Mucosa of descending colon (tissue), 3 donors: ENCODE measurements at places on chromosomes 3 and 15.
A peak's percentile ranks its signal among the peaks of the same experiment; 100 is the strongest.

- DNase-seq, result no peak
These were observed 55.8 kb downstream of the TRPC1 start for GRCh38 chr3:142779591-142779990.

GRCh38 chr3:22115581-22115980, 364.6 kb upstream of the ZNF385D start:
- no peak for DNase-seq

GRCh38 chr3:77459926-77460325, 420.0 kb downstream of the ROBO2 start:
- no peak for DNase-seq

DNA sequence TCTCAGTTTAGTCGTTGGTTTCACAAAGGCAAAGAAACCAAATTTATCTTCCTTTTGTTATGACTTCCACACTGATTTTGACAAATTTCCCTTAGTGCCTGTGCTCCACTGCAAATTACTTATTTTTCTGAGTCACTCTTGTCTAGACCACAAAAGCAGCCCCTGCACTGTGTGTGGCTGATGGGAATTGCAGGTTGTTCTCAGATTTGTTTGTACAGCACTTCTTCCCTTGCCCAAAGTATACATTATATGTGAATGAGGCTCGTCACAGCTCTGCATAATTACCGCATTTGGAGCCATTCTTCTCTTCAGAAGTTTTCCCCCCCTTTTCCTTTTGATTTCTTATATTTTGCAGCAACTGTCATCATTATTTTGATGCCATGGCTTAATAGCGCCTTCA, 354.2 kb upstream of the IL12A start:
- DNase-seq, result no peak

DNA sequence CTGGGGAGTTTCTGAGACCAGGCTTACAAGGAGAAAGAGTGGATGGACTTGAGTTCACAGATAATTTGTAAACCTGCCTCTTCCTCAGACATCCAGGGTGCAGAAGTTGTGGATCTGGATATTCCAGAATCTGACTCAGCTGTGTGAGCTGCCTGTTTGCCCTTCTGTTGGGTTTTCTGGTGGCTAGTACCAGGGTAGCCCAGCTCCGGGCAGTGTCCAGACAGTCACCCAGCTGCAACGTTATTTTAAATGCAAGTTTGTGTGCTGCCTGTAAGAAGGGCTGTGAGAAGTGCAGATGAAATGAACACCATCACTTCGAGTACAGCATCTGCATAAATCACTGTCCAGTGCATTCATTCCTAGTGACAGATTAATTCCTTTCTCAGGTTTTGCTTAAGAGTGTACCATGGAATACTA, 1053.0 kb downstream of the TUSC7 start:
- DNase-seq, result no peak

- DNase-seq, result no peak
These were observed 344.2 kb upstream of the MCTP2 start for GRCh38 chr15:93887151-93887550.

- peak; percentile 2 for DNase-seq
These were observed 159.4 kb downstream of the KLF13 start for GRCh38 chr15:31485911-31486461.

GRCh38 chr3:126866175-126866759, 116.6 kb upstream of the PLXNA1 start:
- no peak for DNase-seq

DNA sequence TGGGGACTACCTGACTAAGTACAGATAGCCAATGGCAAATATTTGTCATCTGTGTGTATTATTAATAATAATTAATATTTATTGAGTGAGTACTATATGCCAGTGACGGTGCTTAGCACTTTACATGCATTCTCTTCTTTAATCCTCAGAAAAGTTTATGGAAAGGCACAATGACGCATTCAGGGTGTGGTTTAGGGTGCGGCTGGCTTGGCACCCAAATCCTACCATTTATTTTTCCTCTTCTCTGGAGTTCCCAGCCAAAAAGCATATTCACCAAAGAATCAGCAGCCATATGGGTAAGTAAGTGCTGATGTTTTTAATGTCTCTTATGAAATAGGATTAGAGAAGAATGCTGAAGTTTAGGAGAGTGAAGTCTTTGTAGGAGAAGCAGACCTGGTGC, 140.4 kb upstream of the TP63 start:
- no peak for DNase-seq

GRCh38 chr3:193944518-193944884, 191.4 kb upstream of the HES1 start:
- no peak for DNase-seq

- no peak for DNase-seq
These were observed 46.6 kb upstream of the ARPP21 start for GRCh38 chr3:35592589-35593295.
